Cerebellar nuclear complex (tissue), 1 donor: ENCODE measurements at places on chromosomes 3 and 15.

DNA sequence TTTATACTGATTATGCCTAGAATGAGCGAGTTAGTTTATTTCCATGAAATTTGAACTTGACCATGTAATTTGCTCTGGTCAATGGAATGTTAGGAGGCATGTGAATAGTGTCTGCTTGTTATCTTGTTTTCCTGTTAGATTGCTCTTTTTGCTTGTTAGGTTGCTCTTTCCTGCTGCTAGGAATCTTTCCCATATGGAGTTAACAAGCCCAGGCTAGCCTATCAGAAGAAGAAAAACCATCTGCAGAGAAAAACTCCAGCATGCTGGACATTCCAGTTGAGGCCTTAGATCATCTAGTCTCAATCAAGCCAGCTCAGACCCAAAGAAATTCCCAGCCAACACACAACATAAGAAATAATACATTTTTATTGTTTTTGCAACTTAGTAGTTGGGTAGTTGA is 470.2 kb upstream of the AGTR1 start:
- no peak for DNase-seq

DNA sequence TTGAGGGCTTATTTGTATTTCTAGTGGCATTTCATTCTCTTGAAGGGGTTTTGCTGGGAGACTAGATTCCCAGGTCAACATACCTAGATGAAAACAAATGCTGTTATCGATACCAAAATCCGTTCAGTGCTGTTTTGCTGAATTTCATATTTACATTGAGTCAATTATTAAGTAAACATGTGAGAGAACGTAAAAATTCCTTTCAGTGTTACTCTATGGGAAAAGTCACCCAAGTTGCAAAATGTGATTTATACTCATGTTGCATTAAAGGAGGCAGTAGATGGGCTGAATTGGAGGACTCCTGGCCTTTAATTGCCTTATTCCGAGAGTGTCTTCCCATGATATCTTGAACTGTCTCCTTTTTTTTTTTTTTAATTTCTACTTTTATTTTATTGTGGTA is 1011.3 kb upstream of the NR2F2 start:
- no peak for DNase-seq

GRCh38 chr3:133758964-133759739 is 13.0 kb downstream of the TF start:
- DNase-seq = no peak

GRCh38 chr3:132241776-132242514 is 75.3 kb upstream of the ACP3 start:
- DNase-seq = no peak

GRCh38 chr3:41662288-41662687 is 299.6 kb downstream of the ULK4 start:
- DNase-seq = no peak

GRCh38 chr3:125480656-125481374 is 39.2 kb downstream of the SNX4 start:
- no peak for DNase-seq
